ENCODE measurements at places on chromosomes 2 and 18.

DNA sequence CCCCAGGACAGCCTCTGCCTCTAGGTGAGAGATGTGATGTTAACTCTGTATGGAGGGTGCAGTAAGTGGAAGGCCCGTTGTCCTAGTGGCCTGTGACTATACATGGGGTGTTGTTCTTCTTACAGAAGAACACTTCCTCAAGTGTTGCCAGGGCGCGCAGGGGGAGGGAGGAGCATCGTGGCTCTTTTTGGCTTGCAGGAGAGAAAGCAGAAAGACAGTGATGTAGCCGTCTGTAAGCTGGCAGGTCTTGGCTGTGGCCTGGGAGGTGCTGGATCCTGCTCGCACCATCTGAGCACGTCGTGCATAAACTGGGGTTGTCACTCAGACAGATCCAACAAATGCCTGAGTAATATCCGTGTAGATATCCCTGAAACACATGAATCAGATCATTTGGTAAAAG is 44.3 kb downstream of the ZNF236 start:
- no peak for DNase-seq

GRCh38 chr2:110904779-110905148 is 172.4 kb downstream of the ACOXL start:
- DNase-seq, result no peak

- no peak for DNase-seq
These were observed 88.4 kb upstream of the ARL5A start for GRCh38 chr2:151916632-151917031.

DNA sequence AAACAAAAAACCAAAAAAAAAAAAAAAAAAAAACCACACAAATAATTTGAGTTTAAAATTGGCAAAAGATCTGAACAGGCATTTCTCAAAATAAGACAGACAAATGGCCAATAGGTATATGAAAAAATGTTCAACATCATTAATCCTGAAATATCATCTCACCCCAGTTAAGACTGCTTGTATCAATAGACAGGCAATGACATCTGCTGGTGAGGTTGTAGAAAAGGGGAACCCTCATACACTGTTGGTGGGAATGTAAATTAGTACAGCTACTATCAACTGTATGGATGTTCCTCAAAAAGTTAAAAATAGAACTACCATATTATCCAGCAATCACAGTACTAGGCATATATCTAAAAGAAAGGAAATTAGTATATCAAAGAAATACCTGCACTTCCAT is 523.1 kb downstream of the XIRP2 start:
- DNase-seq, result no peak

DNA sequence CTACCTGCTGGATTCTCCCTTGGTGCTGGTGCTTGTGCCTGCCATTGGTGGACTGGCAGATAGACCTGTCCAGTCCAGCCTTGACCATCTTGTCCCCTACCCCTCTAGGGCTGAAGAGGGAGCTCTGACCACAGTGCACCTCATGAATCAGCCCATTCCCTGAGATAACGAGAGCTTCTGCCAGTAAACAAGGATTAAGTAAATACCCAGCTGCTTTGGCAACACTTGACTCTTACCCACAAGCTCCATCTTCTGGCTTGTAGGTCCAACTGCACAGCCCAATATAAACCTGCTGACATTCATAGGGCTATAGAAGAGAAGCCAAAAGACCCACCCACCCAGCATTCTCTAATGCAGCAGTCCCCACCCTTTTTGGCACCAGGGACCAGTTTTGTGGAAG is 186.4 kb downstream of the PIK3C3 start:
- no peak for DNase-seq

- no peak for DNase-seq
These were observed 43.6 kb downstream of the SPRED2 start for GRCh38 chr2:65388596-65389390.

- DNase-seq, result no peak
These were observed 19.1 kb downstream of the IL1R2 start for GRCh38 chr2:102010902-102011301.

- no peak for DNase-seq
These were observed 99.1 kb downstream of the SETBP1 start for GRCh38 chr18:44779753-44780292.

GRCh38 chr2:47964277-47964676 is 58.0 kb upstream of the FBXO11 start:
- no peak for DNase-seq

DNA sequence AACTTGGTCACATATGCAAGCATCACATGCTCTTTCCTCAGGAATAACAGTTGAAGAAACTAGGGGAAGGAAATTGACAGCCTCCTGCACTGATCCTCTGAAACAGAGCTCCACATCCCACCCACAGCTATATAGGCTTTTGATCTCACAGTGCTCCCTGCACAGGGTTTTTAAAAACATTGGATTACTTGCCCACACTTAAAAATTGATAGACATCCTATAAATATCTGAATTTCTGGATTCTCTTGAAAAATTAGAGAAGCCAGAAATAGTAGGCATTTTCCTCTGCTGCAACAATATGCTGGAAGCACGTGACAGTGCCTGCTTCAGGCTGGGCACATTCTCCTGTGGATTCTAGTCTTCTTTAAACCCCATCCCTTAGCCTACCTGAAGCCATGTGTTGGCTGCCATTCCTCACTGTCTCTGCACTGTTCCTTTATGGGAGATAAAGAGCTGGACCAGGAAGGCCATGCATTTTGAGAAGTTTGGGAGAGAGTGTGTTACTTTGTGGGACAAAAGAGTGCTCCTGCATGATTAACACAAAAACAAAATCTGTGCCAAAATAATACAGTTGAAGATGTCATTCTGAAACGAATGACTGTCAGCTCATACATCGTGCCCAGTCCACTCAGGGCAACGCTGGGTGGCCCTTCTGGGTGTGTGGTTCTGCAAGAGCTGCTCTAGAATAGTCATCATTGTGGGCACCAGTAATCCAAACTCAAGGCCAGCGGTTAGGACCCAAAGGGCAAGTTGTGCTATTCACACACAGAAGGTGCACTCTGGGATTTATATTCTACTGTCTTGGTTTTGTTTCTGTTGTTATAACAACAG is 59.8 kb downstream of the GYPC start:
- DNase-seq, result no peak

GRCh38 chr18:61957801-61958516 is 65.2 kb upstream of the RNF152 start:
- DNase-seq, result no peak

DNA sequence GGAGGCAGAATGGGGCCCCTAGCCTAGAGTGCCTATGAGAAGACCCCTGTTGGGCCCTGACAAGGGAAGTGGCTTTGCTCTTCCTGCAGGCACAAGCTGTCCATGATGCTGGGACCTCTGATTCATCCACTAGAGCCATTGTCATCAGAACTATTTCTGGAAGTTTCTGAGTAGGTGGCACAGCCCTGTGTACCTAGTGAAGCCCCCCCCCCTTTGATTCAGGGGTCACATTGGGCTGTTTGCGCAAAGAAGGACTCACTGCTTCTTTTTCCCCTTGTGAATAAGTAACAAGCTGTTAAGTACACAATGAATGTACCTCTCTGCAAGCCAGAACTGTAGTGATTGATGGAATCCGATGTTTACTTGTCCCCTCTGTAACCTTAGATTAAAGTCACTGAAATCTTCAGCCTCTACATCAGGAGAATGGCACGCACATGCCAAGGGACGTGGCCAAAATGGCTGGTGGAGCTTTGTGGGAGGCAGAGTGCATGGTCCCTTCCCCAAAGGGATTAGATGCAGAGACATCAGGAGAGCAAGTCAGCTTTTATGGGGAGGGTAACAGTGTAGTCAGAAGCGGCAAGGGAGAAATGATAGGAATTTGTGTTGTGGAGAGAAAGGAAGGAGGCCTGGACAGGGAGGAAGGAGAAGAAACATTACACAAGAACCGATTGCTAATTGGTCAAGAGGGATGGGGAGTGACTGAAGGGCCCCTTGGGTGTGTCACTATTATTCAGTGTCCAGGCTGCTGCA is 267.6 kb upstream of the RAB12 start:
- no peak for DNase-seq

- DNase-seq, result no peak
These were observed 121.3 kb upstream of the GULP1 start for GRCh38 chr2:188170356-188170755.

DNA sequence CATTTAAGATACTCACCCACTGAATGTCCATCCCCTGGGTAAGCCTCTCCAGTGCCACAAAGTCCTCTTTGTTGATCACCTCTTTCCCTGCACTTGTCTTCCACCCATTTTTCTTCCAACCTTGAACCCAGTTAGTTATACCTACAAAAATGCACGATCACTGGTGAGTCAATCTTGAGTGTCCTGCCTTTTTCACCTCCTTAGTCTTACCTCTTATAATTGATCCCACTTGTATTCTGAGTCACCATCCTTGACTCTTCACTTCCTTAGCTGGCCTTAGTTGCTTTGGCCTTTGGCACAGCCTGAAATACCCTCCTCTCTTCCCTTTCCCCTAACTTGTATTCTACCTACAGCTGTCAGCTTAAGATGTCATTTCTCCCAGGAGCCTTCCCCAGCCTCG is 10.2 kb downstream of the RNASEH1 start:
- no peak for DNase-seq

DNA sequence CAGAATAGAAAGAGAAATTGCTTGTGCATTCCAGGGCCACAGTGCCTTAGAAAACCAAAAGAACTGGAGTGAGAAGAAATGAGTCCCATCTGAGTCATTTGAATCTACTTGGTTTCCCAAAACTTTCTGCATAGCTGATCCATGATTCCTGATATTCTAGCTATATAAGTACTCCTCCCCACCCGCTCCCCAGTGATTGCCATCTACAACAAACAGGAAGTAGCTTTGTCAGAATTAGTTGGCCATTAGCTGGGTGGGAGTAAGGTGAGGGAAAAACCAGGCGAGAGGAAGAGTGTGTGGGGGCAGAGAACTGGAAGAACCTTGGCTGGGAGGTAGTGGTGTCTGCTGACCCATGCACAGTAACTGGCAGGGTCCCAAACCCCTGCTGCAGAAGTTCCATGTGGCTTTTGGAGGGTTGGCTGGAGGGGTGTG is 122.1 kb downstream of the ACAA2 start:
- DNase-seq, result no peak

GRCh38 chr2:70746094-70746974 is 21.7 kb downstream of the ADD2 start:
- DNase-seq, result no peak

GRCh38 chr2:133286326-133286922 is 281.8 kb downstream of the NCKAP5 start:
- no peak for DNase-seq

DNA sequence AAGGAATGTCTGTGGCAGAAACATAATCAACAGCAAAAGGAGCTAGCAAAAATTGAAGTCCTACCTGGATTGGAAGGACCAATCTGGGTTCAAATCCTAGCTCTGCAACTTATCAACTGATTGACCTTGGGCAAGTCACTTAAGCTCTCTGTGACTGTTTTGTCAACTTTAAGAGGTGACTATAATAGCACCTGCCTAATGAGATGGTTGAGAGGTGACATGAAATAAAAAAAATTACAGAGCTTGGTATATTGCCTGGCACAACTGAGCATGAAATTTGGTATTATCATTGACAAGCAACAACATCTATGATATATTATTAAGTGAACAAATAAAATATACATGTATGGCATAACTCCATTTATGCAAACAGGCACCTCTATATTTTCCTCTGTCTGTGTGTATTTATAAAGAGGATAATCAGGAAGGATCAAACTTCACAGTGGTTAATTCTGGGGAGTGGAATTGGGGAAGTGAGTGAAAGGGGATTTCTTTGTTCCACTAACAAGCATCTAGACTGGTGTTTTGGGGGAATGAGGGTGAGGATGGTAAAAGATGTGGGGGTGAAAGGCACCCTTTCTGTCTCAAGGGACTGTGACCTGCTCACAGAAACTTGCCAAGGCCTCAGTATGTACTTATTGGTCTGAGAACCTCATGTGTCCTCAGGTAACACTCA is 132.8 kb upstream of the SERTAD2 start:
- DNase-seq, result no peak

GRCh38 chr2:203279288-203279687 is 40.5 kb downstream of the CYP20A1 start:
- no peak for DNase-seq

GRCh38 chr2:233818639-233819621 is 35.4 kb downstream of the HJURP start:
- no peak for DNase-seq

DNA sequence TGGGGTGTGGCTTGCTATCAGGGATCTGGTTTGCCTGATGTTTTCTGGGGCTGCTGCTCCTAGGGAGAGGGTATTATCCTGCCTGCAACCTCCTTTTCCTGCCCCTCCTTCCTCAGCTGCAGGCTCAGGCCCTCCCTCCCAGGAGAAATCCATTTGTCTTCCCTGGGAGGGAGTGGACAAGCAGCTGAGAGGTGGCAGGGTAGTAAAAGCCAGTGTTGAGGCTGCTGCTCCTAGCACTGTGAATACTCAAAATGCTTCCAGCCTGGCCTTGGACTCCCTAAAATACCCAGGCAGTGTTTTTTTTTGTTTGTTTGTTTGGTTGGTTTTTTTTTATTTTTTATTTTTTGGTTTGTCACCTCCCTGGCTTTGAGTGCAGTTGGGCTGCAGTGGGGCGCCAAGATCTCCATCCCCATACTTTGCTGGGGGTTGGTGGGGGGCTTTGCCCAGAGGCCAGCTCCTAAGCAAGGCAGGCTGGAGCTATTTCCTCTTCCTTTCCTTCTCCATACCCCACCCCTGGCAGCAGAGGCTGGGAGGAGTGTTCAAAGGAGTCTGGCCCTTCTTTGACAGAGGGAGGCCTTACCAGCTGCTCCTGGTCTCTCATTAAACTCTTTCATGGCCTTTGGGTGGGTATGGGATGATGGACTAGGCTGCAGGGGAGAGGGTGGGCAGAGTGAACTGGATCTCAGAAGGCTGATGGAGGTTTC is 13.6 kb downstream of the HOXD3 start:
- DNase-seq, result no peak

GRCh38 chr2:145591109-145591809 is 1071.3 kb upstream of the ZEB2 start:
- DNase-seq, result no peak

GRCh38 chr2:212905640-212906201 is 245.7 kb downstream of the IKZF2 start:
- DNase-seq, result no peak

DNA sequence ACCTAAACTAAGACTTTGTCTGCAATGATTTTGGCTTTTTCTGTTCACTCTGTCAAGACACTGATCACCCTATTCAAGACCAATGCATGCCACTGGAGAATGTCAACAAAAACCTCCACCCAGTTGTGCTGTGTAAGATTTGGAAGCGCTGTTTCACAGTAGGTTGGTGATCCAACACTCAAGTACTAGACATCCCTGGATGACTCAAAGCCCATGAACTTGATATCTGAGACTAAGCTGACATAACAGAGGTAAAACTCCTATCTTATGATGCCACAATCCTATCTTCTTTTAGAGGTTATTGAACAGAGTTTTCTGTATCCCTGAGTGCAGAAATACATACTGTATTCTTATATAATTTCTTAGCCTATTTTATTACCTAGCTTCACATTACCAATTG is 251.3 kb upstream of the ETAA1 start:
- no peak for DNase-seq

DNA sequence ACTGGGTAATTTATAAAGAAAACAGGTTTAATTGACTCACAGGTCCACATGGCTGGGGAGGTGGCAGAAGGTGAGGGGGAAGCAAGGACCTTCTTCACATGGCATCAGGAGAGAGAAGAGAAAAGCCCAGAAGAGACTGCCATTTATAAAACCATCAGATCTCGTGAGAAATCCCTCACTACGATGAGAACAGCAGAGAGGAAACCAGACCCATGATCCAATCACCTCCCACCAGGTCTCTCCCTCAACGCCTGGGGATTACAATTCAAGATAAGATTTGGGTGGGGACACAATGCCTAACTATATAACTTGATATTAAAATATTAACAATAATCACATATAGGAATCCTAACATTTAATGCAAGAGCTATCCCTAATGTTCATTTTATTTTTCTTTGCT is 31.8 kb downstream of the MEMO1 start:
- no peak for DNase-seq

- DNase-seq, result no peak
These were observed 96.9 kb upstream of the ZNF236 start for GRCh38 chr18:76725445-76725844.
